ENCODE measurements at places on chromosomes 4 and X. TPM values are rescaled to one million over a fixed set of nuclear protein-coding genes. Genes with fewer than 3 reads are reported as not detected.

DNA sequence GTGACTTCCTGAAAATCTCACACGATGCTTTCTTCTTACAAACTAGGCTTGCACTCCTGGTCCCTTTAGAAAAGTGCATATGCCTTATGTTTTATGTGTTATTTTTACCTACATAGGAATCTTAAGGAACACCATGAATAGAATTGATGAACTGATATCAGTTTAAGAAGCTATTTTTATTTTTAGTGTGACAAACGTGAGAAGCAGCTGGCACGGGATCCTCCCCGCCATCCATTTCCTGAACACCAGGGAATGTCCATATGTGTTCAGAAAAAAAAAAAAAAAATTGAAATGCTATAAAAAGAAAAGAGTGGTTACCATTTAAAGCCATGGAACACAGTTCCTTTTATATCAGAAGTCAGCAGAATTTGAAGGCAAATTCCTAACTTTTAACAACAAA, 1096.1 kb upstream of the PRKX start:
- no peak overlapping the region for H3K4me3 ChIP-seq
- no peaks in the 10 kb centered on the region for H3K27me3 ChIP-seq
- no peak overlapping the region for H3K27ac ChIP-seq

- H3K4me1 ChIP-seq, result 0 out of 2 replicates have a peak, but pooled peaks cover 3% of the 10 kb centered on the region
Observed at GRCh38 chr4:110198049-110198434, 373 bp downstream of the ELOVL6 start.

Gene STK32B
- total RNA-seq, result 1.0 TPM

Gene CXXC4
- total RNA-seq, result 4.2 TPM

Gene XKRX
- 0.44 TPM for total RNA-seq
